ENCODE measurements at places on chromosomes 6 and 20.
A peak's percentile ranks its signal among the peaks of the same experiment; 100 is the strongest.

GRCh38 chr6:134221250-134221649, 96.7 kb downstream of the SGK1 start:
- no peak for DNase-seq

DNA sequence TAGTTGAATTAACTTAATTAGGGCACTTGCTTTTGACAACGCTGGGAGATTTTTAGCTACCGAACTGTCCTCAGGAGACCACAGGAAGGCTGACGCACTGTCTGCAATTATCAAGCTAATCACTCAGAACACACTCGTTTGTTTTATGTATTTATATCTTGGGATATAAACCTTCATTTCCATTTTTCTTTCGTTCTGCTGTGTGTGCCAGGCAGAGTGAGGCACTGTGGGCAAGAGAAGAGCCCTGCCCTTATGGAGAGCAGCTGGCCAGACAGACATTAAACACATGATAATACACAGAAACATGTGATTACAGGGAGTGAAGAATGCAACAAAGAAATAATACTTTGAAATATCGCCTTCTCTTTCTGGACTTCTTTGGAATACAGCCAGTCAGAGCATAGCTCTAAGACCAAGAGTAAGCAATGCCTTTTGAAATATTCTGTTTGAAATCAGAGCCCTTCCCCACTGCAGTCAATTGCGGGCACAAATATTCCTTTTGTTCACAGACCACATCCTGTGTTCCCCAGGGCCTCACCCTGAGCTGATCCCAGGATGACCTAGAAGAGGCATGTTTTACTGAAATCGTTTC, 96.8 kb downstream of the ANKRD60 start:
- no peak for DNase-seq

- no peak for DNase-seq
Measured at GRCh38 chr6:27651371-27651732, 178.4 kb upstream of the ZNF184 start.

DNA sequence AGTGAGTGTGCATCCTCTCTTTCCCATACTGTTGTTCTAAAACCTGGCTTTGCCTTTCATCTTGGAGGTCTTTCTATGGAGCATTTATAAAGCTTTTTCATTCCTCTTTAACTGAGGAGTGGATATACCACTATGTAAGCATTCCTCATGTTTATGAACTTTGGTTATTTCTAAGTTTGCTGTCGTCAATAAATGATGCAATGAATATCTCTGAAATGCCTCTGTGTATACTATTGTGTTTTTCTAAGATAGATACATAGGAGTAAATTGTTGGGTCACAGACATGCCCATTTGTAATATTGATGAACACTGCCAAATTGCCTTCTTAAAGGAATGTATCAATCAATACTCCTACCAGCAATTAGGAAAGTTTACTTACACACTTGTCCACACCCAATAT, 53.9 kb downstream of the SLC22A2 start:
- DNase-seq = no peak

- no peak for DNase-seq
Measured at GRCh38 chr6:78577585-78577984, 289.8 kb upstream of the IRAK1BP1 start.

DNA sequence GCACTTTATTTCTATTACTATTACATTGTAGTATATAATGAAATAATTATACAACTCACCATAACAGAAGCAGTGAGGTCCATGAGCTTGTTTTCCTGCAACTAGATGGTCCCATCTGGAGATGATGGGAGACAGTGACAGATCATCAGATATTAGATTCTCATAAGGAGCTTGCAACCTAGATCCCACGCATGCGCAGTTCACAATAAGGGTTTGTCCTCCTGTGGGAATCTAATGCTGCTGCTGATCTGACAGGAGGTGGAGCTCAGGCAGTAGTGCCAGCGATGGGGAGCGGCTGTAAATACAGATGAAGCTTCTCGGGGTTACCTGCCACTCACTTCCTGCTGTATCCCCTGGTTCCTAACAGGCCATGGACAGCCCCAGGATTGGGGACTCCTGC, 139.5 kb upstream of the TCF21 start:
- no peak for DNase-seq

GRCh38 chr20:59780494-59781185, 152.8 kb downstream of the SYCP2 start:
- DNase-seq = no peak

DNA sequence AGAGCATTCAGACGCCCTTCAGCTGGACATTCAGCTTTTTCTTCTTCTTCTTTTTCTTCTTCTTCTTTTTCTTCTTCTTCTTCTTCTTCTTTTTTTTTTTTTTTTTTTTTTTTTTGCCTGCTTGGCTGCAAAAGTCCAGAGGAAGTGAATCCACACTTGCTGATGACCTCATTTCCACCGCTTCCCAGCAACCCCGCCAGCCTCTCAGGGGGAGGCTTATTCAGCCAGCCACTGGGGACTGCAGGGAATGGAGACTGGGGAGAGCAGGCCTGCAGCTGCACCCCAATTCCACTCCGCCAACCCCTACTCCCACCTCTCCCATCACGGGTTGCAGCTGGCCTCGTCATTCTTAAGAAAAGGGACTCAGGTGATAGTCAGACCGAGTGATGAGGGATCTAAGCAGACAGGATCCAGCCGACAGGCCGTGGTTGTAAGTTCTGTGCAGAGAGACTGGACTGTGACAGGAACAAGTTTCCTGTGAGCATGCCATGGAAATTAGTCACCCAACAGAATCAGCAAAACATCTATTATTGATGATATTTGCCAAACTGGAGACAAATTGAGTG, 59.0 kb upstream of the QKI start:
- no peak for DNase-seq

DNA sequence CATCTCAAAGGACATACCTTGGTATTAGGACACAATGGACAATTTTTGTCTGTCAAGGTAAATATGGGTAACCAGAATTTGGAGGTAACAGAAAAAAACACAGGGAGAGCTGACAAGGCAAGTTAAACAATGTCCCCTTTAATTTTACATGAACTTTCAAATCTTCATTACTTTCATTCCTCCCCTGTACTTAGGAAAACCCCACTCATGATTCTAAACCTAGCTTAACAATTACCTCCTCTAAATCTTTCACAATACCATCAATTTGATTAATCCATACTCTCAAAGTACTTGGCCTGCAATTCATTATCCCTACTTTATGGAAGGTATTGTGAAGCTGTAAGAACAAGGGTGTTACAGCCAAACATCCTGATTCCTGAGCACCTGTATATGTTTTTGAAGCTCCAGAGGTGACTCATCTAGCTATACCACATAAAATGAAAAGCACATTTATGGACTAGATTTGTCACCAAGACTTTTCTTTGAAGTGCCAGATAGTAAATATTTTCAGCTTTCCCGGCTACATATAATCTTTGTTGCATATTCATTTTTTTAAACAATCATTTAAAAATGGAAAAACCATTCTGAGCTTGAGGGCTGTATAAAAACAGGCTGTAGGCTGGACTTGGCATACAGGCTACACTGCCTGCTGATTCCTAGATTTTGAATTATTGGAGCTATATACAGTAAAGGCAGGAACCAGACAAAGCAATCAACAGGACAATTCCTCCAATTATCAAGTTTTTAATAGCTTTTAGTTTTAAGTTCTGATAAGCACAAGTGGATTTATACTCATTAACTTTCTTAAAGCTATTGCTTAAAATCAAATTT, 22.9 kb downstream of the DEK start:
- no peak for DNase-seq

DNA sequence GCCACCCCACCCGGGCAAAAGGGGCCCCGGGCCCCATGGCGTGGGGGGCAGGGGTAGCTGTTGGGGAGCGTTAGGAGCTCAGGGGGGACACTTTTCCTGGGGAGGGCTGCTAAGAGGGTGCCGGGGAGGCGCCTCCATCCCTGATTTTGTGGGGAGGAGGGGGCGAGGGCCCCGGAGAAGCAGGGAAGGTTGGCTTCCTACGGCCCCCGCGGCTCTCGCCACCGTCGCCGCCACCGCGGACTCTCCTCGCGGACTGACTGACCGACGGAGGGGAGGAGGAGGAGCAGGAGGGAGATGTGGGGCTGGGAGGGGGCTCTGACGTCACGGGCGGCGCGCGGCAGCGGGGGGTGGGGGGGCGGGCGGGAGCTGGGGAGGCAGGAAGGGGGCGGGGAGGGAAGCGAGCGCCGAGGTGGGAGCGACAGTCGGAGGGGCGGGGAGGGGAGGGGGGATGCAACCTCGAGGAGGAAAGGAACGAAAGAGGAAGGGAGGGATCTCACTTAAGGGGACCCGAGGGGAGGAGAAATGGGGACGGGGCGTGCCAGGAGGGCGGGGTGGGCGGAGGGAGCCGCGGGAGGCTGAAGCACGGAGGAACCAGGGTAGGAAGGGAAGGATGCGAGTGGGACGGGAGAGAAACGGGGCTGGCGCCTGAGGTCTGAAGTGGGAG, 5.1 kb downstream of the GABBR1 start:
- DNase-seq = peak; percentile 72

DNA sequence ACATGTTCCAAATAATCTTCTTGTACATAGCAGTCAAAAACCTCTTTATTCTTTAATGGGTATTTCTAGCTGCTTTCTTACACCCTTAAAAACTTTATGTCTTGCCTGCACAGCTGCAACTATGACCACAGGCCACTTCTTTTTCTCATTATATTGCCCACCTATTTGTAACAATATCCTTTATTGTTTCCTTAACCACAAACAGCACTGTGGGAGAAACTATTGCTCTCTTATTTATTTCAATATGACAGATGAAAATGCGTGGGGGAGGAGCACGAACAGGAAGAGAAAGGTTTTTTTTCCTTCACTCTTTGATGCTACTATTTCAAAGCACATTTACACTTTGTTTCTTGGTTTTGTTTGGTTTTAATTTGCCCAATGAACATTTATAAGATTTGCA, 253.5 kb downstream of the GJA1 start:
- DNase-seq = no peak

DNA sequence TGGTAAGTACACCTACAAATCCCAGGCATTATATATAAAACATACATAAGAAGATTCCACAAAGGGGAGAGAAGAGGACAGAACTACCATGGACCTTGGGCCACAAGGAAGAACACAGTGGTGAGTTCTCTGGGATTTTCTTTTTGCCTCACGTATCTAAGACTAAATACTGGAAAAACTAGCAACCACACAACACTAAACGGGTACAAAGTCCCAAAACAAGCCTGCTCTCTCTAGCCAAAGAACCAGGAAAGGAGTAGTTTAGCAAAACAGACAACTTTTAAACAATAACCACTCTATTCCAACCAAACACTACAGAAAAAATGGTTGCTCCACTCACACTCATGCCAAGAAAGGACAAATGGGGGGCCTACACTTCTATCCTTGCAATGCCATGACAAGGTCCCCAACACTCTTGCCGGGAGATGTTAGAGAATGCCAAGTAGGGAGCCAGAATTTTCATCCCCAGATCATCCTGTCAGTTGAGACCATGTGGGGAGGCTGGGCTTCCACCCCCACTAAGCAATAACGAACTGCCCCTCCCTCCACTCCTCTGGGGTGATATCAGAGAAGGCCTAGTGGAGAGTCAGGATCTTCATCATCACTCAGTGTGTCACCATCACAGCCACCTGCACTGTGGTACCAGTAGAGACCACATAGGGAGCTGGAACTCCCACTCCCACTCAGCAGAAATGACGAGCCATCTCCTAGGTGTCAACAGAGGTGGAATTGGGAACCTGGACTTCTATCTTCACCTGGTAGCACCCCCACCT, 123.5 kb downstream of the DST start:
- no peak for DNase-seq

DNA sequence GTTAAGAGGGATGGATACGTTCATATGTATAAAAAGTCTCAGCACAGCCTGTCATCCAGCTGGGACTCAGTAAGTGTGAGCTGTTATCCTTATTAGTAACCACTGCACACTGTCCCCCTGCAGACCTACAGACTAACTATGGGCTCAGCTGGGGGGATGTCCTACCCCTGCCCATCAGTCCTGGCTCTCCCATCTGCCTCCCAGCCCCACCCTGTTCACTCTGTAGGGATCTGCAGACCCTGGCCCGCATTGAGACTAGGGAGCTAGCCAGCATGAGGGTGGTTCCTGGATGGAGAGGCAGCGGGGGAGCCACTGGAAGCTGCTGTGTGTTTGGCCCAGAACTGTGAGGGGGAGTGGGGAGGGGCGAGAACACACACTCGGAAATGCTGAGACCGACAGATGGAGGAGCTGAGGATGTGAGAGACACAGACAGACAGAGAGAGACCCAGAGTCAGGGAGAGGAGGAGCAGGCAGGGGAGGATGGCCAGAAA, 17.1 kb downstream of the XKR7 start:
- DNase-seq = no peak

DNA sequence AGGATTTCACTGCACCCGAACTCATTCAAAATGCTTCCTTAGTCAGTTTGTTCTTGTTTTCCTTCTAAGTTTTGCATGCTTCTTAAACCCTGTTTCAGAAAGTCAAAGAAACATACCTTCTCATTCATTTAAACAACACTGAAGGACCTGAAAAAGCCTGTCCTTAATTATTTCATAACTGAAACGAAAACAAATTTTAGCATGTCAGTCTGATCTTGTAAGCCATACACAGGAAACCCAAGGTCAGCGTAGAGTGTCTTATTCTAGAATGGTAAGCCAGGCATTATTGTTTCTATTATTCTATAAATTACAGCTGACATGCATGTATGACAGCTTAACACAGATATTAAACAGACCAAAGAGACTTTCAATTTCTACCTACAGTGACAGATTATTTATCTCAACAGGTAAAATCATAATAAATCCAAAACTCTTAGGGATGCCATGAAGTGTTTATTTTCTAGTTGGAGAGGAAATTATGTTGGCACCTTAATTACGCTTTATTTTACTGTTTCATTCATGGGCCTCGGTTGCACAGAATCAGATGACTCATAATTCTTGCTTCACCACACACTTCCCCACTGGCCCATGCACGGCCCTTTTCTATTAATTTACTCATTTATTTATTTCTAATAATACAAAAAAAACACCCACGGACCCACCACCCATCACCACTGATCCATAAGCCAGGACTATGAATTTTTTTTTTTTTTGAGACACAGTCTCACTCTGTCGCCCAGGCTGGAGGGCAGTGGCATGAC, 39.3 kb upstream of the DUSP22 start:
- no peak for DNase-seq

- DNase-seq = peak; percentile 58
Measured at GRCh38 chr6:24936641-24937317, 1.0 kb upstream of the RIPOR2 start.

DNA sequence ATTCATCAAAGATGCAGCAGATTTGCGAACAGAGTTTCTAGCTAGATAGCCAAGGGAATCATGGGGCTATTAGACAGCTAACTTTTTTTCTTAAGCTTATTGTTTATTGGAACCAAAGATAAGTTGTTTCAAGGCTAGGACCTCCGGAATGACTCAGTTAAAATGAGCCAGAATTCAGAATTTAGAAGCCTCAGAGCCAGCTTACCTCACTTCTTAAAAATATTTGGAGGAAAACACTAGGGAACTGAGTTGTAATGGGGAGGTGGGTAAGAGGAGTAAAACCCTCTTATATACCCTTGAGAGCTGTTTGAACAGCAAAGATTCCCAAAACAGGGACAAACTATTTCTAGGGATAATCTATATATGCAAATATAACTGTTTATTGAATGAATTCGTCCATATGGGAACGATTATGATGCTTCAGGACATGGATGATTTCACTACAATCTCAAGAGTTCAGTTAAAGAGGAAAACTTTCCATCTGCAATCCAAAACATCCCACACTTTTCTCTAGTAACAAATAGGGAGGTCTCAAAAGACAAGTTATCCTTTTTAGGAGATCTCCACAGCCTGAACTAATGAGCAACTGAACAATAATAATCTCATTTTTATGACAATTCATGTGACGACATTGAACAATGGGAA, 12.6 kb upstream of the CARMIL1 start:
- DNase-seq = no peak
